ENCODE measurements at places on chromosomes 4 and X. TPM values are rescaled to one million over a fixed set of nuclear protein-coding genes. Genes with fewer than 3 reads are reported as not detected.

- DNase-seq = peak; percentile 12
Measured at GRCh38 chr4:144754562-144755410, 108.8 kb downstream of the HHIP start.

- no peak for DNase-seq
Measured at GRCh38 chr4:26525136-26525770, 35.0 kb upstream of the CCKAR start.

DNA sequence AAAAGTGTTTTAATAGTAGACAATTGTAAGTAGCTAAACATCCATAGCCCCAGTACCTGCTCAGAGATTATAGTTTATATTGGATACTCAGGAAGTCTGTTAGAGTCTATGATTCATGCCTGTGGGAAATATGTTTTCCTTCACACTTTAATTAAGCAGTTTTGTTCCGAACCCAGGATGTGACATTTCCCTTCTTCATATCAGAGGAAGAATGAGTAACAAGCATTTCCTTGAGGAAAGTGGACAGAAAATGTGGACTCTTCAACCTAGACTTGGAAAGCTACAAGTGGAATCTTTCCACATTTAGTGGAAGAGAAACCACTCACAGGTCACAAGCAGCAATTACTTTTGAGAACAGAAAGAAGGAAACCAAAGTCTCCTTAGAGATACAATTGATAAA, 419.4 kb downstream of the C4orf33 start:
- DNase-seq = peak; percentile 94

GRCh38 chr4:56050625-56051024, 101.9 kb downstream of the CEP135 start:
- DNase-seq = no peak

DNA sequence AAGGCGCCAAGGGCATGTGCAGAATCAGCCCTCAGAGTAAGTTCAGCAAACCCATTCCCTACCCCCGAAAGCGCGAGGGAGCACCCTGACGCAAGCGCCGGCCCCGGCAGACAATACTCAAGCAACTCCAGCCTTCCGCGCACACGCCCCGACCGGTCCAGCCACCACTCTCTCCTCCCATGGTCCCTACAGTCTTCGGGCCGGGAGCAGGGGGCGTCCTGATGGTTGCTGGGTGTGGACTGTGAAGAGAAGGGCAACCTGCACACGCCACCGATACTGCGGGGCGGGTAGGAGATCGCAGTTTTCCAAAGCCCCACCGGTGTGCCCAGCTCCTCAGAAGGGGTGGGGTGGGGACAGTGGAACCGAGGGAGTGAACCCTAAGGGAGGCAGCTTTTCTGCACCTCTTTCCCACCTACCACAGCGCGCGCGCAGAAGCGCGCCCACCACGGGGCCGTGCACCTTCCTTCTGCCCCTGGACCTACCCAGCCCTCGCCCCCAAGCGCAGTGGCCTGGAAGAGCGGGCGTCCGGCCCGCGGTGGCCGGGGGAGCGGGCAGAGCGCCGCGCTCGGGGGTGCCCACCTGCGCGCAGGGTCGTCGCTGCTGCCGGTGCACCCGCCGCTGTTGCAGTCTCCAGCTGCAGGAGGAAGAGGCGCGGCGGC, 650.2 kb upstream of the DIPK2B start:
- DNase-seq = no peak

The USP51 gene
- 0.92 TPM for total RNA-seq

- DNase-seq = no peak
Measured at GRCh38 chr4:114378305-114378903, 220.2 kb upstream of the UGT8 start.

DNA sequence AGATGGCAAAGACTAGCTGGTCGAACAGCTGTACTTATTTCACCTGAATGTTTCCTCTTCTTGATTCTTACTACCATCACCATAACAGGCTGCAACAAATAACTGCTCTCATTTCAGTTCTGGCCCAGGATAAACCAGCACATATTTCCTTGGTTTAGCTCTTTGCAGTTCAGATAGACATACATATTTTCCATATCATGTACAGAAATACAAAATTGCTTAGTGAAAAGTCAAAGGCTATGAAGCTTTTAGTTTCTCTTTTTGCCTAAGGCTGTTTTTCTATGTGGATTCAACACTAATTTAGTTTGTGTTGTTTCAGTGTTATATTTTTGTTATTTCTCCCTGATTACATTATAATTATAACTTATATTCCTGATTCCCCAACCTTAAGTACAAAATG, 103.6 kb upstream of the BMP3 start:
- DNase-seq = no peak

- DNase-seq = peak; percentile 23
Measured at GRCh38 chr4:37383579-37384229, 139.2 kb downstream of the NWD2 start.

DNA sequence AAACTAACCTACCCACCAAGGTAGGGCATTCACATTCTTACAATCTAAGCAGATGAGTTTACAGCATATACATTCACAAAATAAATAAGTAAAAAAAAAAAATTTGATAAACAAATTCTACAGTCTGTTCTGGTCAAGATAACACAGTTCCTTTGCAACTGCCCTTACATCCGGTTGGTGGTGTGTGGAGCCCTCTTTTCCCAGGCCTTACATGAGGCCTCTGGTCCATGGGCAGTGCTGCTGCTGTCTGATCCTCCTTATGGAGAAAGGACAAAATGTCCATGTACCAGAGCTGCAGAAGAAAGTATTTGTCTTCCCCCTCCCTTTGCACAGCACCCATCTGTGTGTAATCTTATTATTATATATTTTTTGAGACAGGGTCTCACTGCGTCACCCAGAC, 2.2 kb upstream of the SEPTIN11 start:
- DNase-seq = no peak

The SMIM10L2A gene
- total RNA-seq = 1.3 TPM

The STAP1 gene
- not detected for total RNA-seq

DNA sequence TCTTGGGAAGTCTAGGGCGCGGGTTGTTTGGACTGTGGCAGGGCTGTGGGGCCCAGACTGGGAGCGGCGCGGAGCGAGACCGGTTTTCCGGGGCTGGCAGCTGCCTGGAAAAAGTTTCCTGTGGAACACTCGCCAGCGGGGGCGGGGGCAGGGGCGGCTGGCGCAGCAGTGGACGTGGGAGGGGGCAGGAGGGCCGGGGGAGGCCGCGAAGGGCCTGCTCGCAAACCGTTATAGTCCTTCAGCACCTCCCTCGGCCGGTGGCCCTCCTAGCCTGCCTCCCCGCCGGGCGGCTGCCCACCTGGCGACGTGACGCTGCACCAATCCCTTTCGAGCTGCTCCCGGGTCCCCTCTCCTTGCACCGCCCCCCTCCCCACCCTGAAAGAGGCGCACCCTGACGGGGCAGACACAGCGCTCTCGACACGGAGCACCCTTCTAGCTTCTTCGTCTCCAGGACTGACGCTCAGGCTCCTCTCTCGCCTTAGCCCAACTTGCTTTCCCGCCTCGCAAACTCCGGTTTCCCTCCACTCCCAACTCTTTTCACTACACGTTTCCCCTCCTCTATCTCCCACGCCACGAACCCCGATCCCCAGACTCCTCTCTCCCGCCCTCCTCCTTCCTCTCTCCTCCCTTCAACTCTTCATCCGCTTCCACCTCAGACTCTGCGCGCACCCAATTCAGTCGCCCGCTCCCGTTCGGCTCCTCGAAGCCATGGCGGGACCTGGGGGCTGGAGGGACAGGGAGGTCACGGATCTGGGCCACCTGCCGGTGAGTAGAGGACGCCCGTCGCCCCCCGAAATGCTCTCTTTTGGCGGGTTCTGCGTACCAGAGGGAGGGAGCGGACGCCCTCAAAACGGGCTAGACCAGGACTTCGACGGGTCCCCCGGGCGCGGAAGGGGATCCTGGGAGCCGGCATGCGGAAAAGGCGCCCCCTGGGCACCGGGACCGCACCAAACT, at the start of gene NRK:
NRK (plus strand) TSS at position 402 of the 954 bp plus-strand sequence; CDS start at position 709, 307 bp downstream.
- no peak for DNase-seq

- DNase-seq = no peak
Measured at GRCh38 chr4:29770627-29771026, 949.5 kb upstream of the PCDH7 start.

GRCh38 chrX:18672008-18672407, at the start of gene RS1:
Gene RS1 (minus strand): TSS chrX:18672108. CDS start chrX:18672068, 40 bp downstream.
- DNase-seq = no peak

DNA sequence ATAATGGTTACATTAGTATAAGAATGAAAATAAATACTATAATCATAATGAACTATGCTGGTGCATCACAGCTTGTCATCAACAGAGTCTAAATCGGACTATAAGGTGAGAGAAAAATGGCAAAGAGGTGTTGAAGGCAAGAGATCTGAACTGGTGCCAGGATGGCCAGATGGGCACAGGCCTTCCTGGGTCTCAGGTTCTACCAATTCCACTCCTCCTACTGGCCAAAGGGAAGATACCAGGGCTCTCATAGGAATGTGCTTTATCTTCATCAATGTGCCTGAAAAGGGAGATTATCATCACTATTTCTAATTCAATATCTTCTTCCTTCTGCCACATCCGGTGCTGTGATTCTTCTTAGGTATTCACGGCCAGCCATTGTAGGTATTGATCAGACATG, 107.6 kb downstream of the GASK1B start:
- DNase-seq = peak; percentile 37

DNA sequence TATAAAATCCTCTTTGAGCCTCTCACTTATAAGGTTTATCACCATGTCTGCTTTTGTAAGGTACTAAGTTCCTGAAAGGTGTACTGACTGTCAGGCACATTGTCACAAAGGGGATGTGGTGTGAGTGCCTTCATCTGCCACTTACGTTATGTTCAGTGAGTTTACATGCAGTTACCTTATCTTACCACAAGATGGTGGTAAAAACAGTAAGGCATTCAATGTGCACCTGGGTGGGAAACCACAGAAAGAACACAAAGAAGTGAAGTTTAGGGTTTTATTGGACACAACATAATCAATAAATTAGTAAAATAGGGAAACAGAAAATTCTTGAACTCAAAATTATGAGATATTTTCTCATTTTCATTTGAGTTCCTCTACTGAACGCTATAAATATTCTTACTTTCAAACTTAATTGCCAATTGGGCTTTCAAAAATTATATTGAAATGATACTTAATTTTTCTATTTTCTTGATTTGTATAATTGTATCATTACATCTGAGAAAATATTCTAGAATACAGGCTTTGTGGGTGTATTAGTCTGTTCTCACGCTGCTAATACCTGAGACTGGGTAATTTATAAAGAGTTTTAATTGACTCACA, 650.8 kb downstream of the PCDH7 start:
- peak; percentile 18 for DNase-seq

GRCh38 chr4:107719207-107719921, 670 bp downstream of the PAPSS1 start:
- no peak for DNase-seq

DNA sequence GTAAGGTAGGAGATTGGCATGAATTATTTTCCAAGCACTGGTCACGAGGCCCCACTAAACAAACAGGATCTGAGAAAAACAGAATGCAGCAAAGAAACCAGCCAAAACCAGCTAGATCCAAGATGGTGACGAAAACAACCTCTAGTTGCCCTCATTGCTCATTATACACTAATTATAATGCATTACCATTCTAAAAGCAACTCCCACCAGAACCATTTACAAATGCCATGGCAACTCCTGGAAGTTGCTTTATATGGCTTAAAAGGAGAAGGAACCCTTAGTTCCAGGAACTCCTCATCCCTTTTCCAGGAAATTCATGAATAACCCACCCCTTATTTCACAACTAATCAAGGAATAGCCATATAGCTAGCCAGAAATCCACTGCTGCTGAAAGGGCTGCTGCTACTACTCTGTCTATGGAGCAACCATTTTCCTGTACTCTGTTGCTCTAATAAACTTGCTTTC, 69.3 kb downstream of the ABCB7 start:
- no peak for DNase-seq

The ASMT gene
- not detected for total RNA-seq

DNA sequence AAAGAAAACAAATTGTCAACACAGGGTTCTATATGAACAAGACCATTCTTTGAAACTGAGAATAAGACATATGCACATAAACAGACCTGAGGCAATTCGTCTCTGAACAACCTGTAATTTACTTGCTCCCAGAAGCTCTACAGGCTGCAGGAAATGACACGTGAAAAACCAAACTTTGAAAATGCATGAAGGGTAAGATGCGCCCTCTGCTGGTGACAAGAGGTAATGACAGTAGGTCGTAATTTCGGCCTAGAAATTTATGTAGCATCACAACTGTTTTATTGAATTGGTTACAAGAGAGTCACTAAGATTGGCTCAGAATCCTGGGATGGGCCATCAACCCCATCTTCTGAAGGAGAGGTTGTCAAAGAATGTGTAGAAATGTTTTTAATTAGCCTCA, 276.5 kb downstream of the PPP4R3C start:
- peak; percentile 14 for DNase-seq

GRCh38 chrX:97397371-97397770, 513.7 kb downstream of the RPA4 start:
- DNase-seq = no peak

DNA sequence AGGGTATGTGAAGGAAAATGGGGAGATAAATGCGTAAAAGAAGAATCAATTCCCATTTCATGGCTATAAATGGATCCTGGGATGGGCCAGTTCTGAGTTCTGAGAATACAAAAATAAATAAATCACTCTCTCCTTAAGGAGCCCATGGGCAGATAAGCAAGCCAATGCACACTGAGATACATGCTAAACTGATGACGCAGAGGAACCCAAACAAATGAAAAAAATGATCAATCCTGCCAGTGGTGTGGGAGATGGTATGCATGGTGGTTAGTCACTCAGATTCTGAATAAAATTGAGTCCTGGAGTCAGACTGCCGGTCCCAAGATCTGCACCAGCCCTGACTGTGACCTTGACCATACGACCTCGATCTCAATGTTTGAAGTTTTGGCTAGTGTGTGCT, 59.7 kb downstream of the NEIL3 start:
- no peak for DNase-seq

The SMIM10 gene
- 0.76 TPM for total RNA-seq

DNA sequence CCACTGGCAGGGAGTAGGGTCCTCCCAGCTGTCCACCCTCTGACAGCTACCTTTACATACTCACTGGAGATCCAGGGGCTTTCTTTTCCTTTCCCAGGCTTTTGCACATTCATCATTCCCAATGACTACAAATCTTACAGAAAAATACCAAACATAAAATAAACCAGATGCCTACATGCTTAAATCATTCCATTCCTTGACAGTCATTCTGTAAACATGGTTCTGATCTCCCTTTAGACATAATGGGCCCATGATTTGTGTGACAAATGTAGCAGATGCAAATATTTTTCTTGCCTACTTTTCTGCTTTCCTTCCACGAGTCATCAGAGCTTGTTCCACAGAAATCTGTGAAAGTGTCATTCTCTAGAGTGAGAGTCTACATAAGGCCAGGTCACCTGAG, 207.0 kb downstream of the IDS start:
- DNase-seq = no peak

The ERVMER34-1 gene
- 0.23 TPM for total RNA-seq

The FAM156B gene
- total RNA-seq = 8.7 TPM

The FAM149A gene
- total RNA-seq = 1.2 TPM

All from glomerular endothelial cell (primary cell).